ENCODE measurements at places on chromosomes 6 and 20.

- no peak for DNase-seq
Measured at GRCh38 chr6:53391170-53391569, 42.4 kb upstream of the ELOVL5 start.

DNA sequence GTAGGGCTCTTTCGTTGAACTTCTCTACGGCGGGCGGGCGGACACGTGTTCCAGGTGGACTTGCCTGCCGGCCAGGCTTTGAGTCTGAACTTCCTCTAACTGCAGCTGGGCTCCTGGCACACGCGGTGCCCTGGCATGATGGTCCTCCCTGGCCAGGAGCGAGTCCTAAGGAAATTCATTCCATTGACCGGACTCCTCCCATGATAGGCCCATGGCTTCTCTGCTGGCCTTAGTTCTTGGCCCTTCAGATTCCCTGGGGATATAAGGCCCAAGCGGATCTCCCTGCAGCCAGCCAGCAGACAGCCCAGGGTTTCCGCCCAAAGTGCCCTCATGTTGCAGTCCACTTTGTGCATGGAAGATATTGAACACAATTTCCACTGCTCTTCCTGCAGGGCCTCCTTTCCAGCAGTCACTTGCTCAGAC is 39.4 kb downstream of the TBC1D7 start:
- no peak for DNase-seq

GRCh38 chr6:32936239-32937152 is 4.3 kb downstream of the HLA-DMB start:
- no peak for DNase-seq

GRCh38 chr6:151757506-151757955 is 50.0 kb upstream of the ESR1 start:
- DNase-seq, result no peak

- DNase-seq, result no peak
Measured at GRCh38 chr6:165835410-165835851, 172.4 kb upstream of the PDE10A start.

DNA sequence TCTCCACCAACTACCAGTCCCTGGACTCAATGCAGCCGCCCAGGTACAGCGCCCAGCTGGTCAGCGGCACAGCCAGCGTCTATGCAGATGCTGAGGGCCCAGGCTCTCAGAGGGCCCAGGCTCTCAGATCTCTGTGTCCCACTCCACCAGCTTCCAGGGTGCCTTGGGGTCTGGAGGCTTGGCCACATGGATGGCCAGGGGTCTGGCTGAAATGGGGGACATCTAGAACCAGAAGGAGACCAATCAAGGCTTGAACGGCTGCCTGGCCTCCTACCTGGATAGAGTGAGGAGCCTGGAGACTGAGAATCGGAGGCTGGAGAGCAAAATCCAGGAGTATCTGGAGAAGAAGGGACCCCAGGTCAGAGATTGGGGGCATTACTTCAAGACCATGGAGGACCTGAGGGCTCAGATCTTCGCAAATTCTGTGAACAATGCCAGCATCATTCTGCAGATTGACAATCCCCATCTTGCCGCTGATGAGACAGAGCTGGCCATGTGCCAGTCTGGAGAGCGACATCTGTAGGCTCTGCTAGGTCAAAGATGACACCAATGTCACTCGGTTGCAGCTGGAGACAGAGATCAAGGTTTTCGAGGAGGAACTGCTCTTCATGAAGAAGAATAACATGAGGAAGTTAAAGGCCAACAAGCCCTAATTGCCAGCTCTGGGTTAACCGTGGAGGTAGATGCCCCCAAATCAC is 44.1 kb upstream of the GRM4 start:
- DNase-seq, result no peak

All from LHCN-M2 (cell line).